Activated T-cell treated with anti-CD3 and anti-CD28 coated beads for 48 hours (primary cell): ENCODE measurements at places on chromosomes 3 and 15.

DNA sequence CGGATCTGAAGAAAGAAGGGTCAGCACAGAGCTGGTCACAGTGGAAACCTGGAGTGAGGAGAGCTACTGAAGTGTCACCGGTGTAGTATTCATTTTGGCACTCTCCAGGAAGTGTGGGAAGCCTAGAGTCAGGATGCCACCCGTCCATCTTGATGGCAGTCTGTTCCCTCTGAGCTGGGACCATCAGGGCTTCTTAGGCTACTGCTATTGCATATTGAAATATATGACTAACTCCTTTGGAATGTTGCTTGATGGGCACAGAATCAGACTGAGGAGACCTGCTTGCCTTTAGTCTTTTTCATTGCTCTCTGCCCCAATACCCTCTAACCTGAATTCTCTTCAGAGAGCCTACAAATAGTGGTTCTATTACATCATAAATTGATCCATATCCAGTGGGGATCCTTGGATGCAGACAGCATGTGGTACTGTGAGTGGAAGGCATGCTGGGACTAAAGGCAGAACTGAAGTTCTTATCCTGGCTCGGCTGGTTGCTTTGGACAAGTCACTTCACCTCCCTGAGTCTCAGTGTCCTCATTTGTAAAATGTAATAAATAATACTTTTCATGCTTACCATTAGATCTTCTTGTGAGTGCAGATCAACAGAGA lies 143.5 kb downstream of the PDE8A start:
- DNase-seq, result no peak

- no peak for DNase-seq
Observed at GRCh38 chr3:182978387-182978786, 2.0 kb downstream of the DCUN1D1 start.

DNA sequence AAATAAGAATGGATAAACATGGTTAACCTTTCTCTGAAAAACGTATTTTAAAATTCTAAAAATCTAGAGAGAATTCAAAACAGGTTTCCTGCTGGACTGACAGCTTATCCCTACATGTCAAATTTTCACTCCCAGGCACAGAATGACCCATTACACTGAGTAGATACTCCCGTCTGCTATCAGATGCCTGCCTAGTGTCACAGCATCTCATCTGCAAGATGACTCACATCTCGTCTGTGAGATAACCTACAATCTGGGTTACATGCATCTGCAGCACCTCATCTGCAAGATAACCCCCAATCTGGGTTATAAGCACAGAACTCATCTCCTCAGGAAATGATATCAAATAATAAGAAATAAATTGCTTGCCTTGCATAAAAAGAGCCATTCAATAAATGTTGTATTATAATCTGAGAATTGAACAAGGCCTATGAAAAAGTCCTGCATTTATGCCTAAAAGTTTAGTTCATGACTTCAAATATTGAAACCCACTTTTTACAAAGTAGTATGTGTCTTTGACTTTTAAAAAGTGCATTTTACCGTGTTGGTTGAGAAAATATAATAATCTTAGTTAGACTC lies 188.3 kb upstream of the THBS1 start:
- DNase-seq, result no peak

DNA sequence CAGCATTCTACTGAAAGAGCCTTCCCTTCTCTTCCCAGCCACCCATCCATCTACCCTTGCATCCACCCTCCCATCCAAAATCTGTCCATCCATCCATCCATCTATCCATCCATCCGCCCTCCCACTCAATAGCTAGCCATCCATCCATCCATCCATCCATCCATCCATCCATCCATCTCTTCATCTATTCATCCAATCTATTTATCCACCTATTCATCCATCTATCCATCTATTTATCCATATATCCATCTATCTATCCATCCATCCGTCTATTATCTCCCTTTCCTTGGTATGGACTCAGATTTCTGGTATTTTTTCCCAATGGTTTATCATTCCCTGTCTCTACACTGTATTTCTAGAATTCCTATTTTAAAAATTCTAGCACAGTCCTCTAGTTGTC lies 46.1 kb upstream of the PPARG start:
- DNase-seq, result no peak

DNA sequence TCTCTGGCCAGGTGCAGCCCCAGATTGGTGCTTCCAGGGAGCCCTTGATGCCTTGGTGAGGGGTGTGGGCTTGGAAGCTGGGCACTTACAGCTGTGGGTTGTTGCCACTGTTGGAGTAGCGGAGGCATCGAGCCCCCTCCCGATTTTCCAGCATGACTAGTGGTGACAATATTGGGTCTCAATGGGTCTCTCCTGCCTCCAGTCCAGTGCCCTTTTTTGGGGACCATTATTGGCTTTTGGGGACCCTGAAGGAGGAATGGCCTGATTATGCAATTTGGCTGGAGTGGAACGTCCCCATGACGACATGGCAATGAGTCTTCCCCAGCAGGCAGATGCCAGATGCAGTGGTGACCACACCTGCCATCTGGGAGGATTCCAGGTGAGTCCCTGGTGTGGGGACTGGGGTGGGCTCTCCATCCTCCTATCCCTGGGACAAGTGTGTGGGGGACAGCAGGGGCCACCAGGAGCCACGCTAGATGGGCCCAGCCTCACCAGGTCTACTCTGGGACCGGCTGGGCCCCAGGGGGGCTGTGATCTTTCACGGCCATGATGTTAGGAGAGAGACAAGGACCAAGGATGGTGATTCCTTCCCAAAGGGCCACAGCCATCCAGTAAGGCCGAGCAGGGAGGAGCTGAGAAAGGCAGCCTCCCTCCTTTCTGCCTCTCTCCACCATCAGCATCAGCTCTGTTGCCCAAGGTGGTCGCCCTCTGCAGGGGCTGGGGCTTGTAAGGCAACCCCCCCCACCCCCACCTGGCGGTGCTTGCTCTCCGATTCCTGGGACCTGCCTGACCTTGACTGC lies 196.8 kb downstream of the GOLGA6L6 start:
- DNase-seq, result no peak

GRCh38 chr3:146184241-146185015 lies 23.4 kb upstream of the PLOD2 start:
- DNase-seq, result no peak

GRCh38 chr15:26081758-26082220 lies 218.7 kb upstream of the ATP10A start:
- DNase-seq, result no peak

- no peak for DNase-seq
Observed at GRCh38 chr15:80211976-80212375, 40.0 kb downstream of the CTXND1 start.

DNA sequence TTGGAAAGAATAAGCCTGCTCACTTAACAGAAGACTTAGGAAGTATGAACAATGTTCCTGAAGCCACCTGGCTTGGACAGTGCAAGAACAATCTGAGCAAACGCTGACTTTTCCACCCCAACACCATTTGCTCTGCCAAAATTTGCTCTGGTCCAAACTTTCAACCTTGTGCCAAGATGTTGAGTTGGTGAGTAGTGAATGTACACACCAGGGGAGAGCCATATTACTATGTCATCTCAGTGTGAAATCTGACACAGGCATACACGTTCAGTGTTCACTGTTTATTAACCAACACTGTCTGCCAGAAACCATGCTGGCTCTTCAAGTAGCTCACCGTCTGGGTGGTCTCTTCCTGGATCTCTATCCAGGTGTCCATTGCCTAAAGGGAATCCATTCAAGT lies 152.9 kb upstream of the LPP start:
- no peak for DNase-seq

- DNase-seq, result no peak
Observed at GRCh38 chr3:99951701-99952100, 134.0 kb downstream of the CMSS1 start.

GRCh38 chr15:63918317-63918672 lies 84.5 kb upstream of the HERC1 start:
- no peak for DNase-seq

DNA sequence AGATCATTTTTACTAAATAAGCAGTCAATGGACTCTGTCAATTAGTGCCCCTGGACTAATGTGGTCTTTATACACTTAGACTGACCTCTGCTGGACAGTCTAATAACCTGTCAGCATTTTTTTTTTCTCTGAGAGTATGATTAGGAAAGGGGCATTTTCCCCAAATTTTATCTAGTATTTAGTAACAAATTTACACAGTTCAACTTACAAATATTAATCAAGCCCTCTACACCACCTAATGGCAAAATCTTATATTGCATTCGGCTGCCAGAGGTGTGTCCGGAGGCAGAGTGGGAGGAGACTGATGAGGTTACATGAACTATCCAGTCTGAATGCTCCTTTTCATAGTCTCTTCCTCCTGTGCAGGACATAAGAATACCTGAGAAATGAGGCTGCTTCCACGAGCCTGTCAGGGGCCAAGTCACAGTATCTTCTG lies 36.0 kb upstream of the COLQ start:
- DNase-seq, result peak; percentile 28

DNA sequence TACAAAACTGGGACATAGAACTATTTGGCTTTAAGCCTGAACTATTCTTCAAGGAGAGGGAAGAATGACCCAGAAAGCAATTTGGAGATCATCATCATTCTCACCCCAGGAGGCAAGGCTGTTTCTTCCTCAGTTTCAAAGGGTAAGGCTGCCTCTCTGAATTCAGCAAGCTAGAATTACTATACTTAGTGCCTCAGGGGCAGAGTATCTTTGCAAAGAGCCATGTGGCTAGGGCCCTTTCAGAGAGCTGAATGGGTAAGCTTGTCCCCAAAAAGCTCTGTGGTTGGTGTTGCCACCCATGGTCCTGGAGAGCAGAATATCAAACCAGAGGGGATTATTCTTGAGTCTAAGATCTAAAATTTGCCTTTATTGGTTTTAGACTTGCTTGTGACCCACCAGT lies 720.3 kb upstream of the ARPP21 start:
- no peak for DNase-seq

DNA sequence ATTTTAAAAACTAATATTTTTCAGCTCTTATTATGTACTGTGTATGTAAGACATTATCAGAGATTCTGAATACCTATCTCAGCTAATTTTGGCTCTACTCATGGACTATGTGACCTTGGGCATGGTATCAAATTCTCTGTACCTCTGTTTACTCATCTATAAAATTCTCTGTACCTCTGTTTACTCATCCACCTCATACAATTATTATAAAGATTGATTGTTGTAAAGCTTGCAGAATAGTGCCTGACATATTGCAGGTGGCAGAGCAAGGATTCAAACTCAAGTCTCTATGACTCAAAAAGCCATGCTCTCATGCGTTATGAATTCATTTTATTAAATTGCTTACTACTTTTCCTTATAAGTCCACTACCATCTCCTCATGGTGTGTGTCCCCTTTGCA lies 151.9 kb upstream of the ARL6 start:
- DNase-seq, result no peak

DNA sequence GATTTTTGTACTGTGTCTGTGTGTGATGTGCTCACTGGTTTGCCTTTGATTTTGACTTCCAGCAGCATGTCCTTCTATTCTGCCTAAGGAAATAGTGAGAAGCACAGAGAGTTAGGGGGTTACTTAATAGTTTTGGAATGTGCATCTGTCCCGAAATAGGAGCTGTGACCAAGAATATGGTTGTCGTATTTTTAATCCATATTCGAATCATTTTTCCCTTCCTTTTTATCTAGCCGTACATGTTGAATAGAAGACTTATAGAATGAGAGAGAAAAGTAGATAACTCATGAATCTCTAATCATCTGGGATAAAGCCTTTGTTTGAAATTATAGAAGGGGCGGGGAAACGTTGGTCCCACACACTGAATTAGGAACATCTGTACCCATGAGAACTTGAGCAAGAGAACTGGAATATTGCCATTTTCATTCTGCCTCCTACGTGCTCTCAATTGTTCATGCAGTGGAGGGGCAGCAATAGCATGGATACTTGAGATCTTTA lies 23.6 kb downstream of the CRTC3 start:
- no peak for DNase-seq

DNA sequence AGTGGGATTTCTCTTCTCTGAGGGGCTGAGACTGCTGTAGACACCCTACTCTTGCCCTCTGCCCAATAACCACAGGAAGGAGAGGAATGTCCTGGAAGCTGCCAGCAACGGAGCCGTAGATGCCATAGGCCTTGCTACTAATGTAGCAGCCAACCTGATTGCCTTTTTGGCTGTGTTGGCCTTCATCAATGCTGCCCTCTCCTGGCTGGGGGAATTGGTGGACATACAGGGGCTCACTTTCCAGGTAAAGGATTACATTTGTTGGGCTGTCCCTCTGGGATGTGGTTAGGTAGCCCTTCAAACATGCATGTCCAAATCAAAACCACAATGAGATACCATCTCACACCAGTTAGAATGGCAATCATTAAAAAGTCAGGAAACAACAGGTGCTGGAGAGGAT lies 16.1 kb downstream of the SLC28A2 start:
- DNase-seq, result no peak

- no peak for DNase-seq
Observed at GRCh38 chr3:98188545-98188944, 22.0 kb downstream of the OR5H15 start.

- no peak for DNase-seq
Observed at GRCh38 chr15:99210334-99210733, 39.0 kb downstream of the TTC23 start.

DNA sequence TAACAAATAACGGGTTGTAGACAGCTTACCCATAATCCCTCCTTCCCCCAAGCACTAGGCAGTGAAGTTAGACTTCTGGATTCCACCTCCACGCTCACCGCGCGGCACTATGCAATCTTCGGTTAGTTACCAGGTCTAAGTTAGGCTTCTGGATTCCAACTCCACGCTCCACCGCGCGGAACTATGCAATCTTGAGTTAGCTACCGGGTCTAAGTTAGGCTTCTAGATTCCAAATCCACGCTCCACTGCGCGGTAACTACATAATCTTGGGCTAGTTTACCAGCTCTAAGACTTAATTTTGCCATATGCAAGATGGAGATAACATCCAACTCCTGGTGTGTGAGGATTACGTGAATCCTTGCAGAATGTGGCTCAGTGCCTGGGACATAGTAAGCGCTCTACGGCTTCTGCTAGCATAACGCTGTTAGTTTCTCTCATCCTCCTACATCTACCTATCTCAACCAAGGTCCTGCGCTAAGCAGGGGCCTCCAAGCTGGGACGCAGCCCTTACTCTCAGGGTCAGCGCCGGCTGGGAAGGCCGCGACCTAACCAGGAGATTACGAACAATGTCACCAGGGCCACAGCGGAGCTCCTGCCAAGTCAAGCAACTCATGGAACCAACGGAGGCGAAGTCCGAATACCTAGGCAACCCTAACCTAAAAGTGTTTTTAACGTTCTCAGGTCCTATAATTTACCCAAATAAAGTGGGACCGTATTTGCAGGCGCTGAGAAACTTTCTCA lies 497 bp upstream of the RPLP1 start:
- DNase-seq, result no peak

- DNase-seq, result no peak
Observed at GRCh38 chr3:171342783-171343420, 117.3 kb downstream of the TNIK start.

- no peak for DNase-seq
Observed at GRCh38 chr3:16329036-16329825, 64.2 kb downstream of the OXNAD1 start.

GRCh38 chr3:145739926-145740325 lies 421.1 kb downstream of the PLOD2 start:
- DNase-seq, result no peak

- no peak for DNase-seq
Observed at GRCh38 chr15:84924077-84924731, 39.7 kb downstream of the SLC28A1 start.
